ENCODE measurements at places on chromosomes 2 and 18.

- no peak for DNase-seq
Observed at GRCh38 chr2:147108548-147108947, 736.3 kb upstream of the ACVR2A start.

DNA sequence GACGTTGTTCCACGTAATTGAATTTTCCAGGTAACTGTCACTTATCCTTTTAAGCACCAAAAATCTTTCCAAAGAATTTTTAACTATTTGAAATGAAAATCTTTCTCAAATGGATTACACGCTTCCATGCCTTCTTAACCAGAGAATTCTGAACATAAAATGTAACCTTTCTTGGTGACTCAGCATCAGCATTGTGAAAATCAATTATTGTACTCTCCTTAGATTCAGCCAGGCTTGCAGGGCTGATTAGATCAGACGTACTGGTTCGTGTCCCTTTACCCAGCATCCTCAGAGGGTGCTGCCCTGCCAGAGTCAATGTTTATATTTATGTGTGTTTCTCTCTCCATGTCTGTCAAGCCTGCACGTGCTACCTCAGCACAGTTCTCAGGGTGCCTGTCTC, 623.9 kb downstream of the CNTNAP5 start:
- DNase-seq: no peak

DNA sequence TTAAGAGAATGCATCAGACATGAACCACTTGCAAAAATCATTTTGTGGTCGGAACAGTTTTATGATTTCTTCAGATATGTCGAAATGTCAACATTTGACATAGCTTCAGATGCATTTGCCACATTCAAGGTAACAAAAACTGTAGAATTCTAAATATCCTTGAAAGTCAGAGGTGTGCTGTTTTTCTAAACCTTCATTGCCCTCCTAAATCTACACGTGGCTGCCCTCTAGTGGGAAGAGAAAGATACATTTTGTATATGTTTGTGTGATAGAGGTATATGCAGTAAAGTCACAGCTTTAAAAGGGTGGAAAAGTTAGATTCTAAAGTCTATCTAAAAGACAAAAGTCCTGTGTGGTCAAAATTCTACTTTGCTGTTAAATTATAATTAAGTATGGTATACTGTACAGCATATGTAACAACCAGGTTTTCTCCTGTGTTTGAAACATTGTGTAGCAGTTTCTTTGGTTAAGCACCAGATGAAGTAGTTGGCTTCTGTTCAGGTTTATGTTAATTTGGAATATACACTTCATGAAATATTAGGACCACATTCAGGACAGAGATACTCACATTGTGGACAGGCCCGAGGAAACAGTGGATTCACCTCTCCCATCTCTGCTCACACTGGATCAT, 65.9 kb upstream of the ITM2C start:
- DNase-seq: no peak

- DNase-seq: no peak
Observed at GRCh38 chr18:36811430-36811829, 17.4 kb downstream of the TPGS2 start.

DNA sequence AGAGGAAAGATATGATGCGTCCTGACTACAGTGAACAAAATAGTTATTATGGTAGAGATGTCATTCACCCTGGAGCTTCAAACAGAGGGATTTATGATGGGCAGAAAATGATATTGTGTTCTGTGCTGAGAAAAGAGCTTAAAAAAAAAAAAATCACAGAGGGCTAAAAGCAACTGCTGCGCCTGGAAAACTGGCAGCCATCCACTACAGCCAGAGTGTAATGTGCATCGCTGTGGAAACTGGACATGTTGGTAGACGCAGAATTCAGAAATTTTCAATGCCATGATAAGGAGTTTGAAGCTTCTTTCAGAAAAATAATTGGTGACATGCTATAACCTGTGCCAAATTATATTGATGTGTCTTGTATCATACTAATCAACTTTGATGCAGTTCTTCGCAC, 122.9 kb upstream of the SOX11 start:
- DNase-seq: no peak

Data from suprapubic skin (tissue), 4 donors.